ENCODE measurements at places on chromosomes 12 and 14. TPM values are rescaled to one million over a fixed set of nuclear protein-coding genes. Genes with fewer than 3 reads are reported as not detected.
A peak's percentile ranks its signal among the peaks of the same experiment; 100 is the strongest.

DNA sequence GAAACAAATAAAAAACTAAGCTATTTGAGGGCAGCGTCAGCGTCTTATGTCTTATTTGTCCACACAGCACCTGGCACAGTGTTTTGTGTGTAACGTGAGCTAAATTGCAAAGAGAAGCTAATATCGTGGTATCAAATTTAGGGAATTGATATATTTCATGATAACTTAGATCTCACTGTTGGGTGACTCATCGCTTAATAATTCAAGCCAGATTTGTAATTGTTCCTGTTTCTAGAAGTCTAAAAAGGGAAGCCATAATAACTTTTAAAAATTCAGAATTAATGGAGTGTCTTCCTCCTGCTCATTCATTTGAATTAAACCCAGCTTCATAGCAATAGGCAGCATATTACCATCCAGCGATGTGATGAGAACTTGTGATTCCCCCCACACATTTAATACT lies 214.7 kb downstream of the PDZRN4 start:
- DNase-seq: no peak

DNA sequence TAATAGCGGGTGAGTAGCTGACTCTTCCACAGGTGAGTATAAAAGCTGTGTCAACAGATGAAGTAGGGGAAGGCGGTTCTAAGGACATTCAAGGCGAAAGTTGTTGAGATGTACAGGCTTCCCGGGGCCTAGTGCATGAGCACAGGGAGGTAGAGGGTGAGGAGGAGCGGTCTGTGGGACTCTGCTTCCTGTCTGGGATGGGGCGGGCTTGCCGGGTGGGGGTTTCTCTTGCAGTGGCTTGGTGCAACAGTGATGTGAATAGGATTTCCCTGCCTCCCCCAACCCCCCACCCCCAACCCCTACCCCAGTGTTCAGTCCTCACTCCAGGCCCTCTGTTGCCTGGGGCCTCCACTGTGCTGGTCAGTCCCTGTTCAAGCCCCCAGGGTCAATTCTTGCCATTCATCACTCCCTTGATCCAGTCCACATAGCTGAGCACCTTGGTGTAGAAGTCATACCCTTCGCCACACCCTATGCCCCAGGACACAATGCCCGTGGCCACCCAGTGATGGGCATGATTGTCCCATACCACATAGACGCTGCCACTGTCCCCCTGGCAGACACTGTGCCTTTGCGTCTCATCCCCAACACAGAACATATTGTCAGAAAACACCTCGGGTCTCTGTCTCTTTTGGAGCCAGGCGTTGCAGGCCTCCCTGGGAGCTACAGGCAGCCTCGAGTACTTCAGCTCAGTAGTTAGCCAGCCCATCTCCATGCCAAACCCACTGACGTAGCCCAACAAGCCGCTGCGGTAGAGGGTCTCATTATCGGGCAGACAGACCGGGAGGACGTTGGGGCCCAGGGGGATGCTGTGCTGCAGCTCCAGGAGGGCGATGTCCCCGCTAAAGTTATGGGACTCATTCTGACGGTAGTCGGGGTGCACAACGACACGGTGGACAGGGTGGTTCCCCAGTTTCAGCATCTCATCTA lies 4.0 kb upstream of the C1R start:
- DNase-seq: no peak

DNA sequence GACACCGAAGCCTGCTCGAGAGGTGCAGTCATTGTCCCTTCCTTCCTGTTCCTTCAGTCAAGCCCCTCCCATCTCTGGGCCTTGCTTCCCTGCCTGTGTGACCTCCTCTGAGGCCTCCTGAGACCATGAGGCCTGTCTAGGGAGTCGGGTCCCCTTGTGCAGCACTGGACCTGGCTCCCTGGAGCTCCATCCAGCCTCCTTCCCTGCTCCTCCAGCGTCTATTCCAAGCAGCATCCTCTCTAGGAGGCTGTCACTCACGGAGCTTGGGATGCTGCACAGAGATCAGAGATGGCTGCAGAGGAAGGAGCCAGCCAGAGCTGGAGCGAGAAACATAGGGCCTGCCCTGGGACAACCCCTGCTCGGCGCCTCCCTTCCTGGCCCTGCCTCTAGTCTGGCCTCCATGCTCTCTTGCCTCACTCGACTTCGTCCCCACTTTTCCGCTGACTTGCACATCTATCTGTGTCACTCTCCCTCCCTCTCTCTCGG lies 142.7 kb downstream of the BCL11B start:
- DNase-seq: no peak

- no peak for DNase-seq
These were observed 133.5 kb downstream of the OTOGL start for GRCh38 chr12:80232837-80233236.

DNA sequence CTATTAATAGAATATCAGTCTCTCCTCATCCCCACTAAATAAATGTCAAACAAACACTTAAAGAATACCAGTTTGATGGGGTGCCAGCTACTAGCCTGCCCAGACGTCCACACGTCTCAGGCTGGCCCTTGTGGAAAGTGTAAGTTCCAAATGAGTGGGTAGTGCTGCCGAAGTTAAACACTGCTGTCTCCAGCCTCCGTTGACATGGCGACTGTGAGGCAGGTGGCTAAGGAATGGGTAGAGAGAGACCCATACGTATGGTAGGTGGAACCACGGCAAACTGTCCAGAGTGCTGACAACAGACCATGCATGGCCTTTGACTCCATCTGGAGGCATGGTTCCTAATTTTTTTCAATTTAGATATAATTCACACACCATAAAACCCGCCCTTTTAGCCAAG lies 37.9 kb downstream of the PITPNM2 start:
- DNase-seq: no peak

DNA sequence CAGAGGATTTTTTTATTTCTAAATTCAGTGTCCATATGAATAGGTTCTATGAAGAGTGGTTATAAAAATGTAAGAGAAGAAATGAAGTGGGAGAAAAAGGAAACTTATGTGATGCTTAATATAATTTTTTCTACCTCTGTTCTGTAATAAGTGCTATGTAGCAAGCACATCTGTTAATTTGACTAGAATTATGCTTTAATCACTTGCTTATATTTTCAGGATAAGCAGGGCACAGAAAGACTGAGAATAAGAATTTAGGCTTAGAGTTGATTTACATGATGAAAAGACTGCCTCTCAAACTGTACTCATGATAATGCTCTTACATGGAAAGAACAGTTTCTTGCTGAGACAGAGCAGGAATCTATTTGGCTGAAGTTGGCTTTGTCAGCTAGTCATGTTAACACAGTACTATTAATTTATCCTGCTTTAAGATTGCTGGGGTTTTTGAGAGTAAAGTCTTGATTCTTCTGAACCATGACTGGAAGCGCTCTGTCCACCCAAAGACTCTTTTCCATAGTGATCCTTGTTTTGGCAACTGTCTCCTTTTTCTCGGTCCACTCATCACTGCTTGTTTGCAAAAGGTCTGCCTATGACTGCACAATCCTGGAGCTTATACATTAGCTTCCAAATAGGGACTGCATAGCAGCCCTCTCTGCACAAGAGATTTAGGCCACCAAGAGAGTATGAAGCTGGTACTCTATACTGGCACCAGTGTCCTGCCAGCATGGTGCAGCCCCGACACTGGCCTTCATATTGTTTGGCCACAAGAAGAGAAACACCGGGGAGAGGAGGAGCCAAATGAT lies 98.8 kb downstream of the AKAP6 start:
- no peak for DNase-seq

- no peak for DNase-seq
These were observed 187.0 kb upstream of the C14orf180 start for GRCh38 chr14:104392396-104393198.

- DNase-seq: no peak
These were observed 5.0 kb upstream of the RAPGEF3 start for GRCh38 chr12:47763481-47764346.

GRCh38 chr12:152440-152839 lies 61.5 kb downstream of the SLC6A12 start:
- no peak for DNase-seq

DNA sequence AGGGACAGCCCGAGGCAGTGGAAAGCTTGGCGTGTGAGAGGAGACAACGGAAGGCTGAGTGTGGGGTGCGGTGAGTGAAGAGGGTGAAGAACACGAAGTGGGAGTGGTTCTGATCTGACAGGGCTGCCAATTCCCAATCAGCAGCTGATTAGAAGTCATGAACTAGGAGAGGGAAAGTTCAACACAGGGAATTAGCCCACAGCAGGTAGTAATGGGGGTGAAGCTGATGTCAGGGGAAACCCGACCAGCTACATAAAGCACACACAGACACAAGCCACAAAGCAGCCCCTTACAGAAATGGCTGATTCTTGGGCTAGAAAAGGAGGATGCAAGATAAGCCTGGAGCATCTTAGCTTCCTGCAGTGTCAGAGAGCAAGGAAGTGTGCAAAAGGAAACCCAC lies 47.5 kb upstream of the TCL1A start:
- DNase-seq: no peak

- DNase-seq: no peak
These were observed 55.5 kb downstream of the PPP2R5E start for GRCh38 chr14:63487724-63488123.

DNA sequence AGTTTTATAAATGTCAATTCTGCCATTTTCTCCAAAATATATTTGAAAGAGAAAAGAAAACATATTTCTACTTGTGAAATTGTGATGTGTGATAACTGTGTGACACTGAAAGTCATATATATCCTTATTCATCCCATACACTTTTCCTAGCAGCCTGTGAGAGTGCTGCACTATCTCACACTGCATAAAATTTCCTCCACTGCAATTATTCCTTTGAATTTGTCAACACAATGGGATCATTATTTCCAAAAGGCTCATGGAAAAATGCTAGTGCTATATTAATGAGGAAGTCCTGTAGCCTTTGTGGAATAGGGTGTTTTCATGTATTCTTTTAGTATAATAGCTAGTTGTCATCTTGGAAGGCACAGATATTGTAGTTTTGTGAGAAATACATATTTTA lies 504.1 kb downstream of the RPL10L start:
- DNase-seq: no peak

DNA sequence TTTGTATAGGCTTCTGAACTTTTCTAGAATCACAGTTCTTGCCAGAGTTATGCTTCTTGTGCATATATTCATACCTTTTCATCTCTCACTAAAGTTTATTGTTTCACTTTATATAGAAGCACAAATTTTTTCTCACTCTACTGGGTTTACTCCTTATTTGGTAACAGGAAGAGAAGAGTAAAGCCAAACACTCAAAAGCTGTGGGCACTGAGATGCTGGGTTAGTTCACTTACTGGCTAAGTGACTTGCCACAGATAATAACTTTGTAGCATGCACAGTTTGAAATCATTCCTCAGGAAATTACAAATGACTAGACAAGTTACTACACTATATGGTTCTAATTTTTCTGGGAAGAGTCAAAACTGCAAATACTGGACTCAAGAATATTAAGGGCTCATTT lies 7.8 kb downstream of the HIGD1C start:
- peak; percentile 19 for DNase-seq

DNA sequence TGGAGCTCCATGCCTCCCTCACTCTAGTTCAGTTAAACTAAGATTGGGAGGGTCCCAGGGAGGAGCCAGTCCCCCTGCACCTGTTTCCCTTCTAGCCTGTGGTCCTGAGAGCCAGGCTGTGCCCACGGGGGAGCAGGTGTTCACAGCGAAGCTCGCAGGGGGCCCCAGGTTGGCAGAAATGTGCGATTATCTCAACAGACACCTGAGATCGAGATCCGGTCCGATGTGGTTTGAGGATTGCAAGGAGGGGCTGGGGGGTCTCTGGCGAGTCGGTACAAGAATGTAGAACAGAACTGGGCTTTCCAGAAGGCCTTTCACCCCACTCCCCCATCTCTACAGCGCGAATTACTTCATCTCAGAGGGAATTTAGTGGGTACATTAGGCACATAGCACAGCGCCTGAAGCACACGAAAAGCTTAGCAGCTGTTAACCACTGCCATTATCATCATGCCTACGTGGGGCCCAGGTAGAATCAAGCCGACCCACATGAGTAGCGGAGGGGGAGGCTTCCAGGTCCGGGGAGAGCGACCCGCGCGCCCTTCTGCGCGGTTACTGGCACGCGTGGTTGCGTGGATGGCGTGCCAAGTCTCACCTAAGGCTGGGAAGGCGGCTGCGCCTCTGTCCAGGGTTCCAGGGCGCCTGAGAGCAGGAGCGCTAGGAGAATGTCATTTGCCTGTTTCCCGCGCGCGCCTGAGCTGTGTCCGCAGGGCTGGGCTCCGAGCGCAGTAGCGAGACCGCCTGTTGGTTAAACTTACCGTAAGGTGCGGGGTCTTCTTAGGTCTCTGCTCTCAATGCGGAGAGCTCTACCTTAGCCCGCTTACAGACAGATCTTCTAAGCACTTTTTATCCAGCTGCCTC lies 1539.5 kb upstream of the TMEM132C start:
- DNase-seq: no peak

DNA sequence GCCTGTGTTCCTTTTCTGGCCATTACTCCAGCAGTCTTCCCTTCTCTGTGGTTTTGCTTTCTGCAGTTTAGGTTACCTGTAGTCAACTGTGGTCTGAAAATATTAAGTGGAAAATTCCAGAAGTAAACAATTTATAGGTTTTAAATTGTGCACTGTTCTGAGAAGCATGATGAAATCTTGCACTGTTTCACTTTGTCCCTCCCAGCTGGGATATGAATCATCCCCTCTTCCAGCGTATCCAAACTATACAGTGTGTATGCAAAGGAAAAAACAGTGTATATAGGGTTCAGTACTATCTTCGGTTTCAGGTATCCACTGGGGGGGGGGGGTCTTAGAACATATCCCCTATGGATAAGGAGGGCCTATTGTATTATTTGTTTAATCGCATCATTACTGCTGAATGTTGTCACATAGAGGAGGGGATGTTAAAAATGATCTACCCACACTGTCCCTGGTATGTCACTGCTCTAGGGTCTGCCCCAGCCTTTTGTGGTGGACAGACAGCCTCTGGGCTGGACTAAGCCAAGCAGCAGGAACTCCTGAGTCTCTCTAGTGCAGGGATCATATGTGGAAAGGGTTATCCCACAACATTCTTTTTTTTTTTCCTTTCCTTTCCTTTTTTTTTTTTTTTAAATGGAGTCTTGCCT lies 109.1 kb upstream of the MAX start:
- DNase-seq: peak; percentile 84

Gene CCND2
- 98.0 TPM for total RNA-seq

Gene TULP3
- 35.1 TPM for total RNA-seq

Gene NYNRIN
- 0.14 TPM for total RNA-seq

Gene ANKRD33
- total RNA-seq: not detected

Gene CARMIL3
- 0.14 TPM for total RNA-seq

Gene RNF212B
- not detected for total RNA-seq

Gene CCDC198
- not detected for total RNA-seq

Gene SIX1
- total RNA-seq: 23.3 TPM
